Omental fat pad (tissue), 4 donors: ENCODE measurements at places on chromosomes 2 and 18.

DNA sequence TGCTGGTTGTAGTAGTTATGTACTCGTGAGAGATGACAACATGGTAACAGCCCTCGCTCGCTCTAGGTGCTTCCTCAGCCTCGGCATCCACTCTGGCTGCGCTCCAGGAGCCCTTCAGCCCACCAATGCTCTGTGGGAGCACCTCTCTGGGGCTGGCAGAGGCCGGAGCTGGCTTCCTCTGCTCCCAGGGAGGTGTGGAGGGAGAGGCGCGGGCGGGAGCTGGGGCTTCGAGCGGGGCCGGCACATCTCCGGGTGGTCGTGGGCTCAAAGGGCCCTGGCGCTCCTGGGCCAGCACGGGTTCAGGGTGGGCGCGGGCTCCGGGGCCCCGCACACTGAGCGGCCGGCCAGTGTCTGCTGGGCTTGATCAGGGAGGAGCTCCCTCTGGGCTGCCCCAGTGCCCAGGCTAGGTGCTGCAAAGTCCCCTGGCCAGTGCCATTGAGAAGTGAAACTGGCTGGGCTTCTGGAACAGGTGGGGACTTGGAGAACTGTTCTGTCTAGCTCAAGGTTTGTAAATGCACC, 1012.1 kb downstream of the CNTNAP5 start:
- DNase-seq: no peak

GRCh38 chr2:178413472-178414265, 37.3 kb downstream of the PRKRA start:
- peak; percentile 63 for DNase-seq

- DNase-seq: no peak
Measured at GRCh38 chr2:232776435-232776834, at the start of gene KCNJ13. TSS of gene KCNJ13 (minus strand) at chr2:232776565. CDS start at chr2:232771362, 5,203 bp downstream.

- no peak for DNase-seq
Measured at GRCh38 chr2:15313657-15314056, 247.5 kb downstream of the NBAS start.

DNA sequence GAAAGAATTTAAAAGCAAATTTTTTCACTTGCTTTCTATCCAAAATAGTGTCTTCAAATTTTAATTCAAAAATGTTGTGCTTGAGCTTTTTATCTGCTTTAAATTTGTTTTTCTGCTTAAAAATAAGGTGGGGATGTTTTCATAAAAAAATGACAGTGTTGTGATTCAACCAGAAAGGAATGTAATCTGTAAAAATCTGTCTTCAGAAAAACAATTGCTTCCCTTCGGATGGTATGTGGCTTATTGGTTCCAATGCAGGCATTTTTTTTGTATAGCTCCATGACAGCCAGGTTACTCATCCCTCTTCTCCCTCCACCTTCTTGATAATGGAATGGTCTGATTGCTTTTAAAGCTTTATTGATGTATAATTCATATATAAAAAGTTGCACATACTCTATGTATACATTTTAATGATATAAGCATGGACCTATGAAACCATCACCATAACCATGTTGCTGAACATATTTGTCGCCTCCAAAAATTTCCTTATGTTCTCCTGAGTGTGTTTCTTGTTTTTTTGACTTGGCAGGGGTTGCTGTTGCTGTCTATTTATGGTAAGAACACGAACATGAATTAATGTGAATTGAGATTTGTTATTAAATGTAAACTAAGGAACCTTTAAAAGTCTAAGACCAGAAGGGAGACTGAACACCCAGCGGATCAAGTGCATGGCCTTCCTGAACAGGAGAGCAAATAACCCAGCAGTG, 363.7 kb upstream of the SPHKAP start:
- no peak for DNase-seq

DNA sequence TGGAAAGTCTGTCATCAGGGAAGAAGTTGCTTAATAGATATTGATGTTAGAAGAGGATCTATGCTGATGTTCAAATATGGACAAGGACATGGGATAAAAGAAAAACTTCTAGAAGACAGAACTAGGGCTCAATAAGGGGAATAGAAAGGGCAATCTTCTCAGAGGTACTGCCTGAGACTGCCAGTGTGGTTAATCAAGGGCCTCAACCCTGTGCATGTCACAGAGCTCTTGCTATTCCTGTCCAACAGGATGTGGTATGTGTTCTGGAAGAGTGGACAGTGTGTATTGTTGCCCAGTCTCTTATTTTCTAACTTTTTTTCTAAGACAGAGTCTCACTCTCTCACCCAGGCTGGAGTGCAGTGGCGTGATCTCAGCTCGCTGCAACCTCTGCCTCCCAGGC, 27.8 kb upstream of the RNF125 start:
- no peak for DNase-seq

GRCh38 chr2:169073963-169074751, 4.8 kb downstream of the DHRS9 start:
- DNase-seq: no peak

GRCh38 chr2:74110537-74110936, 37.2 kb downstream of the BOLA3 start:
- no peak for DNase-seq

- no peak for DNase-seq
Measured at GRCh38 chr2:121088251-121089165, 196.5 kb downstream of the TFCP2L1 start.

GRCh38 chr18:49834258-49834657, 20.9 kb upstream of the ACAA2 start:
- no peak for DNase-seq

GRCh38 chr18:58726671-58727070, 55.4 kb downstream of the MALT1 start:
- DNase-seq: no peak

DNA sequence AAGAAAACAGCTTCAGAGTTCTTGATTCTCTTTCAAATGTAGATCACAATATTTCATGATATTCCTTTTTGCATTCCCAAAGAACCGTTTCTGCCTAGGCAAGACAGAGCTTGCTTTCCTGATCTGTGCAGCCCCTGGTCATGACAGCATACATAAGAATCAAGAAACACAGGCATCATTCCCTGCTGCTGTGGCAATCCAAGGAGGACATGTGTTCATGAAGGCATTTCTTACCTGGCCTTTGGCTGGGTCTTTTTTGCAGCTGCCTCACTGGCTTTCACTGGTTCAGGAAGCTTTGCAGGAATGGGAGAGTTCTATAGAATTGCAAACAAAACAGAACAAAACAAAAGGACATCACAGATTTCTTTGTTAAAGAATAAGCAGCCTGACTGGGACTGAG, 87.6 kb upstream of the NFU1 start:
- DNase-seq: no peak

- DNase-seq: no peak
Measured at GRCh38 chr2:185436787-185437372, 301.7 kb upstream of the FSIP2 start.

- DNase-seq: no peak
Measured at GRCh38 chr2:29207352-29208148, 92.3 kb downstream of the CLIP4 start.

DNA sequence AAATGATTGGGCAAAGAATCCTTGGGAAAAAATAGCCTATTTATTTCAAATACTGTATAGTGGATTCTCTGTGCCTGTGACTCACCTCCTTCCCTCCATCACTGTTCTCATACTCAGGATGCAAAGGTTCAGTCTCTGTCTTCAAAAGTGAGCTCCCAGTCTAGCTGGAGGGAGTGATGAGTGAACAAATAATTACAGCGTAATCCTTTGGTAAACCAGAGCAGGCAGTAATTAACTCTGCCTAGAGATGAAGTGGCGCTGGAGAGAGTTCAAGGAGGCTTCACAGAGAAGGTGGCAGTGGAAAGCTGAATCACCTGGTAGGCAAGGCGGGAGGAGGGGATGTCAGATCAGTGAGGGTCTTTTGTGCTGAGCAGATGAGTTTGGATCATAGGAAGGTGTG, 6.5 kb downstream of the DGUOK start:
- no peak for DNase-seq

- DNase-seq: no peak
Measured at GRCh38 chr2:105454801-105455485, 56.1 kb upstream of the FHL2 start.

DNA sequence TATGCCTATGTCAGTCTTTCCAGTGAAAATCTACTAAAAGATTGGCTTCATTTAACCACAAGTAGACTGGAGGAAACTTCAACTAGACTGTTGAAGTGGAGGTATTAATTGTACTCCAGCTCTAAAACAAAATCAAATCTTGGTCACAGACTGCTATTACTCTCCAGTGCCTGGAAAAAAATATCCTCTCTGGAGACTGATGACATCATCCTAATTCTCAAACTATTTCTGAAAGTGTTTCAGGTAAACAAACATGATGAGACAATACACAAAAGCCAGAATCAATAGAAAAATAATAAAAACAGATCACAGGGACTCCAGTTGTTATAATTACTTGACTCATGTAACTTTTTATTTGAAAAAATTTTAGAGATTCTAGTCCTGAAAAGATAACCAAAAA, 87.7 kb upstream of the MYO3B start:
- DNase-seq: no peak

DNA sequence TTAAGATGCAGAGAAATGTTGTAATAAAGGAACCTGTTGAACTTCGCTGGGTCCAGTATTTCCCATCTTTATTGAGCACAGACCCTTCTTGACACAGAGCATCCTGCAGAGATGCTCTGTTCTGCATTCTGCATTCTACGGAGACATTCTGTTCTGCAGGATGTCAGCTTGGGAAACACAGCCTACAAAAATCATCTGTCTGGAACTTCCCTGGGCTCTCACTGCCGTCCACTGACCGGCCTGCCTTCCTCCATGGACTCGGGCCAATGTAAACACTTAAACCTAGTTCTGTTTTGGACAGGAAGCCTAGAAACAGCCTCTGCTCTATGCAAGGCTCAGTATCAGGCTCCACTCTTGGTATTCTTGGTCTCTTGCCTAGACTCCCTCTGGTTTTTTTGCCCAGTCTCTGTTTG, 90.0 kb upstream of the PPP1CB start:
- DNase-seq: no peak

DNA sequence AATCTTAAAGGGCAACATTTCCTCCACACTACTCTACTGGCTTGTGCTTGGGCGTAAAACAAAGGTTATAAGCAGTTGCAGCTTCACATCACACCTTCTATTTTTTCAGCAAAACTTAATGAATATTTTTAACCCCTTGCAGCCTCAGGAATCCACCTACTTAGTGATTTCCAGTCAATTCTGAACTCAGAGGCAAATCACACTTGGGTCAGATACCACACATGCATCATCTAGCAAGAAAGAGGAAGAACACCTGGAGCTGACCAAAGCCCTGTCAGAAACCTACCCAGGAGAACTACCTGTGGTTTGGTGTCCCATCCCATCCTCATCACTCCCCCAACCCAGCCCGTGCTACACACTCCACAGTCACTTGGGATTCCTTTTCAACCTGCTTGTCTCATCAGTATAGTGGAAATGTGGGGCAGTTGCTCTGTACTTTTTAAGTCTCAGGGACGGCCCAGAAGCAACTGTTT, 25.5 kb downstream of the PIAS2 start:
- DNase-seq: no peak

GRCh38 chr2:236600892-236601291, 31.3 kb downstream of the ACKR3 start:
- DNase-seq: no peak

DNA sequence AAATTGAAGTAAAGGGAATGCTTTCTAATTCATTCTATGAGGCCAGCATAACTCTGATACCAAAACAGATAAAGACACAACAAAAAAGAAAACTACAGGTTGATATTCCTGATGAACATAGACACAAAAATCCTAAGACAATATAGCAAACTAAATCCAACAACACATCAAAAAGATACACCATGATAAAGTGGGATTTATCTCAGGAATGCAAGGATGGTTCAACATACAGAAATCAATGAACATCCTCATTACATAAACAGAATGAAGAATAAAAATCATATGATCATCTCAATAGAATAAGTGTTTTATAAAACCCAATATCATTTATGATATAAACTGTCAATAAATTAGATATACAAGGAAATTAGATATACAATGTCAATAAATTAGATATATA, 65.7 kb downstream of the ZSWIM2 start:
- DNase-seq: no peak

GRCh38 chr2:99127981-99128380, 13.5 kb upstream of the C2orf15 start:
- no peak for DNase-seq

- no peak for DNase-seq
Measured at GRCh38 chr2:201432621-201433393, 18.5 kb downstream of the TRAK2 start.

DNA sequence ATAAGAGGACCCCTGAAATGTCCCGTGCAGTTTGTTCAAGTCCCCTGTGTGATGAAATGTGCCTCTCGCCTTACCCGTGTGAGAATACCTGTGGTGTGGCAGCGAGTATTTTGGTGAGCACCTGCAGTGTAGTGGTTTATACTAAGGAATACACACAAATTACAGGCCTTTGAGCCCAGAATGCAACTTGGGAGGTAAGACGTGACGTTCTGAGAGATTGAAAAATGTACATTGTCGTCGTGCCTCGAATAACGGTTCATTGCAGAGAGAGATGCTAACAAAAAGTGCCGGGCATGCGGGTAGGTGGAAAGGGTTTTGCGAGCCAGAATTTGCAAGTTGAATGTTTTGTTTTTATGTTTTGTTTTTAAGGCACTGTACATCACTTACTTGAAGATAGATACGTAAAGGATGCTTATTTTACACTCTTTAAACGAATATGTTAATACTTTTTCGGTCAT, 867 bp downstream of the RBBP8 start:
- DNase-seq: no peak

DNA sequence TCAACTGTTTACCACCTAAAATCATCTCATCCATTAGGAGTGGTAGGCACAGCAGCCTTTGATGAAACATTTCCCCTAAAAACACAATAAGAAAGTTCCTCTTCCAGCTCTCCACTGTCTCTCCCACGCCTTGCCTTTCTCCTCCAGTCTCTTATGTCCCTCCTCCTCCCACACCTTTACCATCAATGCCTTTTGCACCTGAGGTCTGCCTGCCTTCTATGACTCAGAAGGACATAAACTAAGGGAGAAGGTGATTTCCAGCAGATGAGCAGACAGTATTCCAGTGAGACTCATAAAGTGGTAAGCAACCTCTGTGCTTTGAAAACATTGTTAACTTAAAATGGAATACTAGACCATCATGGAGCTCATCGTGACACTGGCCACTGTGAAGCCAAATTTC, 34.2 kb upstream of the NDUFV2 start:
- no peak for DNase-seq

GRCh38 chr18:46160050-46160798, 56.0 kb downstream of the HAUS1 start:
- no peak for DNase-seq

DNA sequence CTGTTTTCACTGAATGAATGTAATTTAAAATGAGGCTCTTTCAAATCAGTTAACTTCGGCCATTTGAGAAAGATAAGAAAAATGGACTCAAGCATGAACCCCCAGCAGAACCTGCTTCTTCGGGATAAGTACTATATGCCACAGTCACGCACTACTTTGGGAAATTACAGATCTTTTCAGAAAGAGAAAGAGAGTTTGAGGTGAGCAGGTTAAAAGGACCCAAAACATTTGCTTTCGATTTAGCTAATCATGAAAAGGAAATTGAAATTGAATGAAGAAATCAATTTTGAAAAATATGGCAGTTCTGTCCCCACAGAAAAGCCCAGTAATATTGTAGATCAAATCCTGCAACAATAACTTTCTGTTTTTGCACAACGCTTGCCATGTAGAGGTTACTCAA, 156.9 kb downstream of the GRB14 start:
- no peak for DNase-seq

GRCh38 chr2:193980599-193980998, 1676.4 kb upstream of the SLC39A10 start:
- no peak for DNase-seq

- no peak for DNase-seq
Measured at GRCh38 chr2:218478544-218478943, 59.6 kb downstream of the VIL1 start.
